ENCODE measurements at places on chromosomes 4 and X.

- no peak for DNase-seq
Measured at GRCh38 chrX:25674776-25675175, 463.4 kb upstream of the MAGEB18 start.

- DNase-seq = no peak
Measured at GRCh38 chrX:85114776-85115175, 111.1 kb downstream of the APOOL start.

GRCh38 chr4:124641715-124642381 lies 70.7 kb downstream of the ANKRD50 start:
- DNase-seq = peak; percentile 76

GRCh38 chr4:185235843-185236503 lies 26.6 kb downstream of the SNX25 start:
- no peak for DNase-seq

DNA sequence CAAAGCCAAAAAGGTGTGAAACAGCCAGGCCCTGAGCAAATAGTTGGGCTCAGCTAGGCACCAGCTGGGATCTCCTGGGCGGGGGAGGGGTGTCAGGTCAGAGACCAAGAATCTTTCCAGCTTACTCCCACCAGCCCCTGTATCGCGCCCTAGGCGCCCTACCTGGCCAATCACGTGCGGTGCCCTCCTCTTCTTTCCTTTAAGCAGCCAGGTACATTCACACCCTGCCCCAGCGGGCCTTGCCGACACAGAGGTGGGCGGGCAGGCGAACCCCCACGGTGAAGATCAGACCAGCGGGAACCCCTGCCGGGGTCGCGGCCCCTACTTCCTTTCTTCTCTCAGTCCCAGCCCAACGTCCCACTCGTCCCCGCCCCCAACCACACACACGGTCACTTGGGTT lies 9.1 kb downstream of the ARHGAP36 start:
- DNase-seq = no peak

DNA sequence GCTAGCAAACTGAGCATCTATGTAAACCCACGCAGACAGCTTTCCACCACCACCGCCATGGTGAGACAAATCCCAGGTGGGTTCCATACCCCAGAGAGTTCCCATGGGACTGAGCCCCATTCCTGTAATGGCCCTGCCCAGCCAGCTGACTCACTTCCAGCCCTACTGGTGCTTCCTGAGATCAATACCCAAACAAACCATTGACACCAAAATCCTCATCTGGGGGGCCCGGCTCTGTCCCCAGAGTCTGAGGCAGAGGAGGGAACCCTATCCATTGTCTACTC lies 30.1 kb upstream of the JAKMIP1 start:
- no peak for DNase-seq

- peak; percentile 56 for DNase-seq
Measured at GRCh38 chrX:44828008-44828605, 15.7 kb upstream of the DUSP21 start.

DNA sequence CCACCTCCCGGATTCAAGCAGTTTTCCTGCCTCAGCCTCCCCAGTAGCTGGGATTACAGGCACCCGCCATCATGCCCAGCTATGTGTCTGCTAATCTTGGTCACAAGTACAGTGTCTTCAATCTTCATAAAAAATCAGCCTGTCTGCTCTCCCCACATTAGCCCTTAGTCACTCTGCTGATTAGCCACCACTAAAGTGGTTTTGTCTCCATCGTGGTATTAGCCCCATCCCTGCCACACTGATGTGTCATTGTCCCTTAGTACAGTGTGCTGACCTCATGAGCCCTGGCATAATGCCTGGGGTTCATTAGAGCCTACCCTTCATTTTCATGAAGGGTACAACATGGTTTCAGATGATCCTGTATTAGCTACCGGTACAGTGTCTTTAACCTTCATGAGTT lies 49.9 kb downstream of the ZNF157 start:
- no peak for DNase-seq

DNA sequence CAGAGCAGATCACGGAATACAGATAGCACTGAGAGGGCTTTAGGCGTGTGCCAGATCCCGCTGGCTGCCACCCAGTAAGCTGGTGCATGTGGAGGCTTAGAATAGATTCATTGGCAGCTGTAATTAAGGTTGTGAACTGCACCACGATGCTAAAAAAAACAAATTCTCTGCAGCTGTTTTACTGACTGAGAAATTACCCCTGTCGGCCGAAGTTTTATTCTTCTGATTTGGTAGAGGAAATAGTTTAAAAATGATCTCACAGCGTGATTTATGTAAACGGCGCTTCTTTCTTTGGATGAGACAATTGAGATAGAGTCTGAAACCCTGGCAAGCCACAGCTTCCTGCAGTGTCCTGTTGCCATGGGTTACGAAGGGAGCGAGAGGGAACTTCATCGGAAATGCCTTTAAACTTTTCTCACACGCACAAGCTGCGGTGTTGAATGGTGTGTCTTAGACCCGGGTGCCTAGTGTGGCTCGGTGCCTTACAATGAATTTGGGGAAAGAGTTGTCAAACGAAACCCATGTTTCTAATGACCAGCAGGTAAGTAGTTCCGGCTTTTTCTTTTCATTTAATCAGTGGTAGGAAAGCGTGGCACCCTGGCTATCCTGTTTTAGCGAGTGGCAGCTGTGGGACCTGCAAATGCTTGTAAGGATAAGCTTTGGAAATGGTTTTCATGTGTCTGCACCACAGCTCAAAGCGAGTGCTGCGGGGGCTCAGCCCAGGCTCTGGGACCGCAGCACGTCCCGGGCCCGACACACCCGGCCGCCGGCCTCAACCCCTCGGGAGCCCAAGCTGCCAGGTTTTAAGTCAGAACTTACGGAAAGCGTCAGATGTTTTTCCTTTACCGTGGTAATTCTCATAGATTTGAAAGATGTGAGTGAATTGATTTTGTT lies 71.7 kb upstream of the HGFAC start:
- DNase-seq = peak; percentile 65

DNA sequence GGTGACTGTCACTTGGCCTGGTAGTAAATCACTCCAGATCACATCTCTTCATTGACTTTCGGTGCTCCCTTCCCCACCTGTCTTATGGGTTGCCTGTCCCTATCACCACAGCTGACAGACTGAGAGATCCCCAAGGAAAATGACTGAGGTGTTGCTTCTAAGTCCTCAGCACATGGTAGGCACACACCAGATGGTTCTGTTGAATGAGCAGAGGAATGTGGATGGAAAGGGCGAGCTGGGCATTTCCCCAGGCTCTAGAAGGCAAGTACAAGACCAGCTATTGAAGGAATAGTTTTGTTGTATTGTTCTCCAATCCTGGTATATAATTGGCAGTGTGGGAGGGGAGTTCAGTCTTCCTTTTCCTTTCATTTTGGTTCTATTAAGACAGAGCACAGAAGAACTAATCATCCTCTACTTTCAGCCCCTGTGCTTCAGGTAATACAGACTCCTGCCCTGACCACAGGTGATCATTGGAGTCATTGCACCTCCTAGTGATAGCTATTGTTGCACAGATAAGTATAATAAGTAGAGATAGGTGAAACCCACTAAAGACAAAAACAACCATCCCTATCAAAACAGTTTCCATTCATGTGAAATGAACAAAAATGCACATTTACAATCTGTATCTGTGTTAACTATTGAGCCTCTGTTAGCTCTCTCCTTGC lies 158.6 kb downstream of the TRAM1L1 start:
- no peak for DNase-seq

GRCh38 chr4:6264225-6264540 lies 5.5 kb upstream of the WFS1 start:
- DNase-seq = no peak

DNA sequence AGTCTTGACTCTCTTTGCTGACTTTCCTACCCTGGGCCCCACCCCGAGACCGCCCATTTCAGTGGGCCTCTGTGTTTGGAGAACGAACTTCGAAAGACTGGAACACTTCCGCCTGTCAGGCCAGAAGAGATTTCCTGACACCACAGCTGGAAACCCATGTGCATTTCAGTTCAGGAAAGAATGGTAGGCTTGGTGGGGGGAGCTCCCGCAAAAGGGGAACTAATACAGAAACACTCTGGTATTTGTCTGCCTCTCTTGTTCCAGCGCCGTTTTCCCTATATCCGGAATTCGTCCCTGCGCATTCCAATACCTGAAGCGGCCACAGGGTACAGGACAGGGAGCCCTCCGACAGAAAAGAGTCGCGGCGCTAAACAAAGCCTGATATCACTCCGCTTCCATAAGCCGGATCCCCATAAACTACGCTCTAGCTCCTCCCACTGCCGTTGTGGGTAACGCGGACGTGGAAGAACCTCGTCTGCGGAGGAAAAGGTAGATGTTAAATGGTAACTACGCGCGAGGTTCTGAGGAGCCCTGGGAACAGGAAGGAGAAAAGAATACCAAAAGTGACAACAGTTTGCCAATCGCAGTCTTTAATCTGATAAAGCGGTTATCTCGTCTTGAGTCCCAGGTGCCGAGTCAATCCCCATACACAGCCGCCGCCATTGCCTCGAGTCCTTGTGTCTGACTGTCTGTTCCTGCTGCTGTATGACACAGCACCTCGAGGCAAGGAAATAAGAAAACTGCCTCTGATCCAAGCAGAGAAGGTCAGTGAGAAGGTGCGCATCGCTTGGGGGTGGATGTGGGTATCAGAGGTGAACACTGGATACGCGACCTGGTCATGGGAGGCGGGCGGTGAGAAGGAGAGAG lies at the start of gene ARMCX5:
TSS of gene ARMCX5 (plus strand) at position 432 of the 867 bp plus-strand sequence. CDS start 2,627 bp downstream, outside the sequence.
- peak; percentile 65 for DNase-seq

GRCh38 chr4:142840516-142841123 lies 5.5 kb downstream of the INPP4B start:
- DNase-seq = no peak

DNA sequence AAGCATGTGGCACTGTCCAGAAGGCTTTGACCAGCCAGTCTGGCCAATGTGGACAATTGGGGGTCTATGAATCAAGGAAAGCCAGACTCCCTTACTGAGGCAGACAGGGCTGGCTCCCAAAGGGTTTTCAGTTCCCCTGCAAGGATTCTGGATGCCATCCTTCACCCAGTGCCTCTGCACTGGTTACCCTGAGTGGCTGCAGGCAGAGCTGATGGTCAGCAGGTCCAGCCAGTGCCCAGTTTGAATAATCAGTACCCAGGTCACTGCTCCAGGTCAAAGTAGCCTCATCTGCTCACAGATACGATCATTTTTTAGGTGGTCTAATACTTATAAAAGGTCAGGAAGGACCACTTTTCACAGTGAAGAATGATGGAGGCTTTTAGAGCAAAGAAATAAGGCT lies 52.2 kb upstream of the MAMLD1 start:
- DNase-seq = no peak

- no peak for DNase-seq
Measured at GRCh38 chr4:10593130-10593529, 91.4 kb downstream of the CLNK start.

DNA sequence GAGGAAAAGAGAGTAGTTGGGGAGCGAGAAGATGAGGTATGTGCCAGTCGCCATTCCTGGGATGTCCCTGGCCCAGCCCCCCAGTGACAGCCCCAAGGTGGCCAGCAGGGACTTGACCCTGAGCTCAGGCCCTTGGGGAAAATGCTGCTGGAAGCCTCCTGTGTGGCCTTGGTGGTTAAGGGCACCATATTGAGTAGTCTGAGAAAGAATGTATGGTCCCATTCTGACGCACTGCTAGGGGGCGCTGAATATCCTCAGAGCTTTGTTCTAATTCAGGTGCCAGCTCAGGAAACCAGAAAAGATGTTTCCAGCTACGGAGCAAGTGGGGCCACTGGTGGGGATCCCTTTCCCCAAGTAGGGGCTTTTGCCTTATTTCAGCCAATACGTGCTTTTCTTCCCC lies 14.0 kb upstream of the UBA6 start:
- DNase-seq = no peak

DNA sequence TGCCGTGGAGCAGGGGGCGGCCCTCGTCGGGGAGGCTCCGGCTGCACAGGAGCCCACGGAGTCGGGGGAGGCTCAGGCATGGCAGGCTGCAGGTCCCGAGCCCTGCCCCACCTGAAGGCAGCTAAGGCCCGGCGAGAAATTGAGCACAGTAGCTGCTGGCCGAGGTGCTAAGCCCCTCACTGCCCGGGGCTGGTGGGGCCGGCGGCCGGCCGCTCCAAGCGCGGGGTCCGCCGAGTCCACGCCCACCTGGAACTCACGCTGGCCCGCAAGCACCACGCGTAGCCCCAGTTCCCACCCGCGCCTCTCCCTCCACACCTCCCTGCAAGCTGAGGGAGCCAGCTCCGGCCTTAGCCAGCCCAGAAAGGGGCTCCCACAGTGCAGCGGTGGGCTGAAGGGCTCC lies 589.4 kb downstream of the PPP4R3C start:
- no peak for DNase-seq

- DNase-seq = no peak
Measured at GRCh38 chr4:149065753-149066152, 623.5 kb upstream of the NR3C2 start.

GRCh38 chr4:139229534-139230039 lies 50.4 kb downstream of the MGARP start:
- no peak for DNase-seq

DNA sequence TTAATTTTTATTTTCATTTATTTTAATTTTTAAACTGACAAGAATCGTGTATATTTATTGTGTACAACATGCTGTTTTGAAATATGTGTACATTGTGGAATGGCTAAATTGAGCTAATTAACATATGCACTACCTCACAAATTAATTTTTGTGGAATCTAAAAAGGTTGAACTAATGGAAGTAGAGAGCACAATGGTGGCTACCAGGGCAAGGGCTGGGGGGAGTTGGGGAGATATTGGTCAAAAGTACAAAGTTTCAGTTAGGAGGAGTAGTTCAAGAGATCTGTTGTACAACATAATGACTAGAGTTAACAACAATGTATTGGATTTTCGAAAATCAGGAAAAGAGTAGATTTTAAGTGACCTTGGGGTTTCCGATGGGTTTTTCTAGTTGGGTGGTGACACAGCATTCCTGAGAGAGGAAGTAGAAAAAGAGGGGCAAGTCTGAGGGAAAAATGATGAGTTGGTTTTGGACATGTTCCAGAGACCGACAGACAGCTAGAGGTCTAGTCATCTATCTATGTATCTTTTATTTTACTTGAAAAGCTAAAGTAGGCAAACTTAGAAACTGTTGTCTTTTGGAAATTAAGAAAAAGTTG lies 23.2 kb downstream of the APOO start:
- DNase-seq = peak; percentile 60

DNA sequence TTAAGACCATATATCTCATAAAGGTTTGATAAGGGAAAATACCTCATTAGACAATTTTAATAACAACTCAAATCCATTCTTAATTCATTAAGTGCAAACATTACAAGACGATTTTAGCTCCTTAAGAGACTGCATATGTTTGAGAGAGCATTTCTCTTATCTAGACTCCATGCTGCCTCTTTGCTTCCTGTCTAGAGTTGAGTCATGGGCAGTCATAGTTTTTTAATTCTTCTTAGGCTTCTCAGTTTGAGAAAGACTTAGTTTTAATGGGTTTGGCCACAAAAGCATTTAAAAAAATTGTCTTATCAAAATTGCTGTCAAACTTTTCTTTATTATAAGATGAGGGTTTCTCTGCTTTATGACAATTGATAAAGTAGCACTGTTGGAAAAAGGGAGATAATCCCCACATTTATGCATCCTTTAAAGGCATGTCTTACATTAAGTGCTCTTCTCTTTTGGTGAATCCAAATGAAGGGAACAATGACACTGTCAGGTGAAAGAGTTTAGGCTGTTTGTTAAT lies 713.4 kb downstream of the PCDH18 start:
- DNase-seq = no peak

All from skeletal muscle cell (primary cell).